Motor neuron (in vitro differentiated cells): ENCODE measurements at places on chromosomes 11 and 22. TPM values are rescaled to one million over a fixed set of nuclear protein-coding genes. Genes with fewer than 3 reads are reported as not detected.

OR52N4 gene
- 0.27 and 0.54 TPM in 2 replicates for total RNA-seq

DNA sequence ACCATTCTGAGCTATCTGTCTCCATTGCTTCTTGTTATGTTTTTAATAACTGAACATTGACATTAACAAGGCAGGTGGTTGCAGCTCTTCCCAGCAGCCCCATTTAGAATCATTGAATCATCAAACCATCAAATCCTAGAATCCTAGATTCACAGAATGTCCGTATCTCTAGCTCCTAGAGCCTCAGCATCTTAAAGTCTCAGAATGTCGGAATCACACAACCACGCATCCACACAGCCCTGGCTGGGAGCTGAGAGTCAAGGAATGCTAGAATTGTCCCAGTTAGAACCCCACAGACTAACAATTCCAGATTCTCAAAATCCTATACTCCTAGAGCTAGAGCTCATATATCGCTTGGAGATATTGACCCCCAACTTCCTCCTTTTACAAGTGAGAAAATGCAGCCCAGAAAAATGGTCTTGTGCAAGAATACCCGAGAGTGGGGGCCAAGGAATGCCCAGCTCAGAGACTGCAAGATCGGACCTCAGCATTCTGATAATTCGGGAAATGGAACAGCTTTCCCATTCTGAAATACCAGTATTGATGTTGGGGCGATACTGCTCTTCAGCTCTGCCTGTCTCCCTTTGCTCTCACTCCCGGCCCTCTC lies 38.8 kb downstream of the PDE2A start:
- no peak for ATAC-seq

GRCh38 chr11:40292721-40293508 lies 1166.5 kb downstream of the LRRC4C start:
- peak; percentile 46 for ATAC-seq

GRCh38 chr22:35217527-35217926 lies 39.8 kb upstream of the HMGXB4 start:
- no peak for ATAC-seq

DNA sequence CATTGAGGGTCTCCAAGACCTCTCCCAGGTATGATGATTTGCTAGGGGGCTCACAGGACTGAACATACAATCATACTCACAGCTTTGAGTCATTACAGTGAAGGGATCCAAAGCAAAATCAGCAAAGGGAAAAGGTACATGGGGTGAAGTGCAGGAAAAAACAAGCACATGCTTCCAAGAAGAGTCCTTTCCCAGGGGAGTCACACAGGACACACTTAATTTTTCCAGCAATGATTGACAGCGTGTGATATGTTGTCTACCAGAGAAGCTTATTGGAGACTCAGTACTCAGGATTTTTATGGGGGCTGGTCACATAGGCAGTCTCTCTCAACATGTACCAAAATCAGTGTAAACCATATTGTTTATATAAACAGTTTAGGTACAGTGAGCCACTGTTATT lies 25.3 kb downstream of the CUL5 start:
- ATAC-seq: no peak

DNA sequence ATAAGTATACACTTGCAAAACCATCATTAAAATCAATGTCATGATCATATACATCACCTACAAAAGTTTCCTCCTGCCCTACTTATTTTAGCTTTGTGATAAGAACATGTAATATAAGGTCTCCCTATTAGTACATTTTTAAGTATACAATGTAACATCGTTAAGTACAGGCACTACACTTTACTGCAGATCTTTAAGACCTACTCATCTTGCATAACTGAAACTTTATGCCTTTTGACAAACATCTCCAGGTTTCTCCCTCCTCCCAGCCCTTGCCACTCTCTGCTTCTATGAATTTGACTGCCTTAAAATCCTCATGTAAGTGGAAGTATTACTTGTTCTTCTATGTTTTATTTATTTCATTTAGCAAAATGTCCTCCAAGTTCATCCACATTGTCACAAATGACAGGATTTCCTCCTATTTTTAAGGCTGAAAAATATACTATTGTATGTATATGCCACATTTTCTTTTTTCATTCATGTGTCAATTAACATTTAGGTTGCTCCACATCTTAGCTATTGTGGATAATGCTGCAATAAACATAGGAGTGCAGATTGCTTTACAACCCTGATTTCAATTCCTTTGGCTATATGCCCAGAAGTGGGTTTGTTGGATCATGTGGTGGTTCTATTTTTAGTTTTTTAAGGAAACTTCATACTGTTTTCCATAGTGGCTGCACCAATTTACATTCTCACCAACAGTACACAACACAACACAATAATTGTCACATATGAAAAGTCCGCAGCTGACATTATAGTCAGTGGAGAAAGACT lies 471.1 kb upstream of the ANO3 start:
- ATAC-seq: peak; percentile 80

GRCh38 chr11:85803920-85804319 lies 7.0 kb downstream of the SYTL2 start:
- ATAC-seq: no peak
